ENCODE measurements at places on chromosomes 1 and 21.
A peak's percentile ranks its signal among the peaks of the same experiment; 100 is the strongest.

GRCh38 chr1:57418971-57419370, 4.9 kb downstream of the DAB1 start:
- no peak for DNase-seq

DNA sequence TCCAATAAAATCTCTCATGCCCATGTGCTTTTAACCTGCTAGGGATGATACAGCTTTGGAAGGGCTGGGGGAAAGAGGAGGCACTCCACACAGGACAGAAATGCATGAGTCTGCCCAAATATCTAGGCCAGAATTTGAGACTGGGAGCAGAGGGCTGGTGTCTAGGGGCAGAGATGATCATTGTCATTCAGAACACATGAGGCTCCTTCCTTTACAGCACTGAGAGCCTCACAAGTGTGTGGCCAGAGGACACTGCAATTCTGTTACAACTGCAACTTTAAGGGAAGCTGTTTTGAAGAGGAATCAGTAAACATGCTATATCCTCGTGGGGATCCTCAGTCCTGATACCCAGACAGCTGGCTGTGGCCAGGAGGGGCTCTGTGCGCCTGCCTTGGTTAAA, 541.3 kb downstream of the OMA1 start:
- no peak for DNase-seq

GRCh38 chr1:50023292-50024159, at the start of gene AGBL4:
AGBL4 (minus strand) TSS chr1:50023954.
- no peak for DNase-seq

- no peak for DNase-seq
Measured at GRCh38 chr1:60974524-60975372, 107.6 kb upstream of the NFIA start.

DNA sequence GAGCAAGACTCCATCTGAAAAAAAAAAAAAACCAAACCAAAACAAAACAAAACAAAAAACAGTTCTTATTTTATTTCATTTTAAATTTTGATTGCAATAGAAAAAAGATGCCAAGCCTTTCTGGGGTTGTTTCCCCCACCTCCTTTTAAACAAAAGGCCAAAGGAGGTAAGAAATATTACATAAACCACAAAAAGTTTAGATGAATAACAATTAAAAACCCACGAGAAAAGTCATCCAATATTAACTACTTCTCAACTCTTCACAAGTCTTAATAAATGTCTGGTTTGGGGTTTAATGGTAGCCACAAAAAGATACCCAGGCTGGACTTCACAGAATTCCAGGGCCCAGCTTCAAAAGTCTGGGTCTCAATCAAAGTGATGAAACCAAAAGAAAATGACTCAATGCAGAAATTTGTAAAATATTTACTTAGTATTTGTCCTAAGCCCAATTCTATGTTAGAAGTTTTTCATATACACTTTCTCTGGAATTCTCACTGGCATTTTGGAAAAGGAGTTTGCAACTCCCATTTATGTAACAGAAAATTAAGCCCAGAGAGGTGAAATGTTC, 47.0 kb upstream of the SDC3 start:
- no peak for DNase-seq

DNA sequence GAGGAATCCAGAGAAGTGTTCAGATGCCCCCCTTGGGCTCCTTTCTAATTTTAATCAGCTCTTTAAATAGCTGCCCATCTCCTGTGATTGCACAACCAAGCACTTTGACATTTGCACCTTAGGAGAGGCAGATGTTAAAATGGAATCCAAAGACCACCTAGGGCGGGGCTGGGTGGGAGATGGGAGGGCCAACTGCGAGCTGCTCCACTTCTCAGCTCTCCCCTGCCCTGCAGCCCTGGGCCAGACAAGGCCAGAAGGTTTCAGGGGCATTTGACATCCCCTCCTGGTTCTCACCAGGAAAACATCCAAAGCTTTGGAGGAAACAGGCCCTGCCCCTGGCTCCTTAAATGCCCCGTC, 106.9 kb downstream of the DHRS3 start:
- DNase-seq: no peak

DNA sequence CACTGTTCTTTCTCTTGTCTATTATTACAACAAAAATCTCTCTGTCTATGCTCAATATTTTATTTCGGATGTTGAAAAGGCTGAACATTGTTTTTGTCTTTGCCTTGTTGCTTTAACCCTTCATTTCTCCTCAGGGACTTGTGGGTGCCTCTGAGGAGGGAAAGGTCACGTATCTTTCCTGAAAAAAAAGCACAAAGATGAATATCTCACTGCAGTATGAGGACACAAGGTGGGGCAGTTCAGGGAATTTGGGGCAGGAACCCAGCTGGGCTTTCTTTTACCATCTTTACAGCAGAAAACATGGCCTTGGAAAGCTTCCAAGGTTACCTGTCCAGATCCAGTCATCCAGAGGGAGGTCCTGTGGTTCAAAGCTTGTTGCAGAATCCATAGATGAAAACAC, 99.1 kb upstream of the LPGAT1 start:
- DNase-seq: no peak

- DNase-seq: no peak
Measured at GRCh38 chr1:239317948-239318347, 68.4 kb upstream of the CHRM3 start.

DNA sequence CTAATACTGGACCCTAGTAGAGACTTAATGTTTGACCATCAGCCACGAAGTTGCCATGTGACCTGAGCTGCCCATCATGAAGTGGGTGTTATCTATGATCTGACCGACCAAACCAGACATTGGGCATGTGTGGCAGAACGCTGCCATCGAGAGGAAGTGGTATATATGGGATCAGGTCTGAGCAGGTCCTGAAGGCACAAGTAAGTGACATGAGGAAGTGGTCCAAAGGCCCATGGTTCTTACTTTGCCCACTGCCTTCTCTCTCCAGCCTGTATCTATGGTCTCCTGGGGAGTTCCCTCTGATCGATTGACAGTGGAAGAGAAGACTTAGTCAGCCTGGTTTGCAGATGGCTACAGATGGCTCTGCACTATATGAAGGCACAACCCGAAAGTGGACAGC, 7.9 kb downstream of the SPSB1 start:
- DNase-seq: no peak

DNA sequence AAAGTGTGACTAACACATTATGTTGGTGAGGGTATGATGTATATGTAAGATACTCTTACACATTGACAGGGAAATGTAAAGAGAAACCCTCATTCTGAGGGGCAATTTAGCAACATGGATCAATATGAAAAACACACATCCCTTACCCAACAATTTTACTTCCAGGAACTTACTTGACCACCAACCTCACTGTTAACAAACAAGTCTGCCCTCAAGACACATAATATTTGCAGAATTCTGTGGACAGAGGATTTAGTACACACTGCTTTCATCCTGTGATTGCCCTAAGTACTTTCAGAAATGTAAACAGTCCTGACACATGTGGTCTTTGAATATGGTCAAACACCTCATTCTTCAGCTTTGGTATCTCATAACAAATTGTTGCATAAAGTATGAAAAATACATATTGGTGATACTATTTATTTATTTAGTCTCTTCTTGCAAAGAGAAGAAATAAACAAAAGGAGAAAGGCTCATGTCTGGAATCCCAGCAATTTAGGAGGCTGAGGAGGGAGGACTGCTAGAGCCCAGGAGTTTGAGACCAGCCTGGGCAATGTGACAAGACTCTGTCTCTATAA, 6.9 kb downstream of the USP48 start:
- no peak for DNase-seq

DNA sequence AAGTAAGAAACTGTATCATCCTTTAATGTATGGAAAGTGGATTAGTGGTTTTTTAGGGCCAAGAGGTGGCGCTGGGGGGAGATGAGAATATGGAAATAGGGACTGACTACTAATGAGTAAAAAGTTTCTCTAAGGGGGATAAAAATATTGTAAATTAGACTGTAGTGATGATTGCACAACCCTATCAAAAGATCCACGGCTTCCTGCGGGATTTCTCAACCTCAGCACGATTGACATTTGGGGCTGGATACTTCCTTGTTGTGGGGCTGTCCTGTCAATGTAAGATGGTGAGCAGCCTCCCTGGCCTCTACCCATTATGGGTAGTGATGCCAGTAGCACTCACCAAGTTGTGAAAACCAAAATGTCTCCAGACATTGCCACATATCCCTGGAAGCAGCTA, 36.0 kb upstream of the PRDM2 start:
- no peak for DNase-seq

DNA sequence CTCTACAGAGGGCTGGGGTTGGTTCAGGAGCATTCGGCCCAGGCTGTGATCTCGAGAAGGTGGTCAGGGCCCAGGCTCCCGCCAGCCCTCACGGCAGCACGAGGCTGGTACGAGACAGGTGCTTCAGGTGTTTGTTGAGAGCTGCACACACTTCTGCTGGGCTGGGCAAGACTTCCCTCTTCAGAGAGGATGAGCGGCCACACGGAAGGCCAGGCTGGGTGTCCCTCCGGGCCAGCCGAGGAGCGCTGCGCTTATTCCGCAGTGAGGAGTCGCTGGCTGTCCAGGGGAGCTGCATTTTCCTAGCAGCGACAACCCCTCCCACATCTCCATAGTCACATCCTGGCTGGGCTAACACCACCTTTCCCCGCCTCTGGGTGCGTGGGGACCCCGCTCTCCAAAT, 50.5 kb downstream of the PDE9A start:
- no peak for DNase-seq

DNA sequence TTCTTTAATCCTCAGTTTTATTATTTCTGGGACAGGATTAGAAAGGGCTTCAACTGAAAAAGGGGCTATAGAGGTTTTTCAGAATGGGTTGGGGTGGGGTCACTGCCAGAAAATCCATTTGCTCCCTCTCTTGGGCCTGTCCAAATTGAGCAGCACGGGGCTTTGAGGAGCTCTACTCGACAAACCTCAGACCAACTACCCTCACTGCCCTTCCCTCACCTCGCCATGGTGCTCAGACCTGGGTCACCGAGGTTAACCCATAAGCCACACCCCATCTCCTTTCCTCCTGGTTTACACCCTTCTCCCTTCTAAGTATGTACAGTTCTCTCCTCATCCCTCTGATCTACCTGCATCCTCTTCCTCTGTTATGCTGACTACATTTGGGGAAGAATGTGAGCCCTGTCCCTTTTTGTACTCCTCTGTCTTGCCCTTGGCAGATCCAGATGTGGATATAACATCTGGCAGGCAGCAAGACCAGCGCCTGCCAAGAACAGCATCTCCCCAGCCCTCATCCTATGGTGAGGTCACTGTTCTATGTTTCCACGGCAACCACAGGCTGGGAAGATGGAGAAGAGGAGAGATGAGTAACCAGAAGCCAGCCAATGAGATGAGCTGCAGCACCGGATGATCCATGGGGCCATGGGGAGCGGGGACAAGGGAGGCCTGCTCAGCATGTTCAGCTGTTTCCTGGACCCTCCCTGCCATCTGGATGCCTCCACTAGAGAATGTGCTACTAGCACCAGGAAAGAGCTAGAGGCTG, 3.7 kb upstream of the FABP3 start:
- no peak for DNase-seq

- no peak for DNase-seq
Measured at GRCh38 chr21:41445465-41445862, 19.4 kb downstream of the MX1 start.

DNA sequence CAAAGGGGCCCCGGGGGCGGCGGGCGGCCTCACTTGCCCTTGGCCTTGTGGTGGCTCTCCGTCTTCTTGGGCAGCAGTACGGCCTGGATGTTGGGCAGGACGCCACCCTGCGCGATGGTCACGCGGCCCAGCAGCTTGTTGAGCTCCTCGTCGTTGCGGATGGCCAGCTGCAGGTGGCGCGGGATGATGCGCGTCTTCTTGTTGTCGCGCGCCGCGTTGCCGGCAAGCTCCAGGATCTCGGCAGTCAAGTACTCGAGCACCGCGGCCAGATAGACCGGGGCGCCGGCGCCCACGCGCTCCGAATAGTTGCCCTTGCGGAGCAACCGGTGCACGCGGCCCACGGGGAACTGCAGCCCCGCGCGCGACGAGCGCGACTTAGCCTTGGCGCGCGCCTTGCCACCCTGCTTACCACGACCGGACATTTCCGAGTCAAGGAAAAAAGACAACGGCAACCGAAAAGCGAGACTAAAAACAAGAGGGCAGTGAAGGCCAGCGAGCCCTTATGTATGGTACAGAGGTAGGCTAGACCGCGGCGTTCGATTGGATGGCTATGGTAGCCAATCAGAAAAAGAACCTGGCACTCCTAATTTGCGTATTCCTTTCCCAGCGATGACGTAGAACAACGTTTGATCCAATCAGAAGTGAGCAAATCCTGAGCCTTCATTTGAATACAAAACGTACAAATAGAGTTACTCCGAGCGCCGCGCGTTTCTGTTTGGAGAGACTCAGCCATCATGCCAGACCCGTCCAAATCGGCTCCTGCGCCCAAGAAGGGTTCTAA, 29.6 kb upstream of the RNF187 start:
- peak; percentile 94 for DNase-seq

- DNase-seq: no peak
Measured at GRCh38 chr21:45041351-45041805, 33.0 kb upstream of the ADARB1 start.

GRCh38 chr1:171258429-171258828, 10.1 kb downstream of the FMO1 start:
- DNase-seq: no peak

- DNase-seq: peak; percentile 96
Measured at GRCh38 chr1:150486966-150487762, at the start of gene TARS2. TARS2 (plus strand) TSS chr1:150487419; CDS start chr1:150487451, 32 bp downstream.

DNA sequence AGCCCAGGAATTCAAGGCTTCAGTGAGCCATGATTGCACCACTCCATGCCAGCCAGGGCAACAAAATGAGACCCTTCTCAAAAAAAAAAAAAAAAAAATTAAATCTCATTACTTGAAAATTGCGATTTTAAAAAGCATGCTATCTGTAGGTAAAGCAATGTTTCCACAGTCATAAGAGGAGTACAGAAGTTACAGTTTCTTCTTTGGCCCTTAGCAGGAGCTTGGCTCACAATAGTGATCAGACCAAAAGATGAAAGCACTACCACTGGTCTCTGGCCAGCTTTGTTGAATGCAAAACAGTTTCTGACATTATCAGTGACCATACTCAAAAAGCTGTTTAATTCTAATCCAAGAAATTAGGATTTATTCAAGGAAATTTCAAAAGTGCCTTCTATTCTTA, 31.2 kb downstream of the VAV3 start:
- DNase-seq: no peak

- DNase-seq: peak; percentile 49
Measured at GRCh38 chr21:46081862-46082712, 15.8 kb upstream of the COL6A2 start.

GRCh38 chr1:231770506-231771175, 144.1 kb downstream of the DISC1 start:
- DNase-seq: no peak

DNA sequence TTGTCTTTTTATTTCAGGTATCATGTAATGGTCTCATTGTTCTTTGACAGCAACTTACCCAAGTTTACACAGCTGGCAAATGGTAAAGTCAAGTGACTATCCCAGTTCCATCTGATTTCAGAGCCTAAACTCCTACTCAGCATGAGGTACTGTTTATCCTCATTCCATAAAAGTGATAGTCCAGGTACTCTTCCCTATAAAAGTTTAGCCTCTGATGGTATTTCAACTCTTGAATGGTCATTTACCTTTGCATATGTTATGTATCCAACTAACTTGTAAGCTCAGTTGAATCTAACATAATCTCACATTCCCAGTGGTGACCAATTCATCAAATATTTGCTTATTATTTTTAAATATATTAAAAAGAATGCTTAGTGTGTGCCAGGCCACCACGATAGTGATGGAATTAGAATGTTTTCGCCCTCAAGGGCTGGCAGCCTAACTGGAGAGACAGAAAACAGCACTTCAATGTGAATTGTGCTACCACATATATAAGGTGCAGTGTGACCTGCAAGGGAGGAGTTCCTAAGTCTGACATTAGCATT, 307.1 kb downstream of the CTH start:
- no peak for DNase-seq

All from activated CD8-positive, alpha-beta memory T cell treated with anti-CD3 and anti-CD28 coated beads for 24 hours (primary cell).